ENCODE measurements at places on chromosomes 12 and 14.
A peak's percentile ranks its signal among the peaks of the same experiment; 100 is the strongest.

DNA sequence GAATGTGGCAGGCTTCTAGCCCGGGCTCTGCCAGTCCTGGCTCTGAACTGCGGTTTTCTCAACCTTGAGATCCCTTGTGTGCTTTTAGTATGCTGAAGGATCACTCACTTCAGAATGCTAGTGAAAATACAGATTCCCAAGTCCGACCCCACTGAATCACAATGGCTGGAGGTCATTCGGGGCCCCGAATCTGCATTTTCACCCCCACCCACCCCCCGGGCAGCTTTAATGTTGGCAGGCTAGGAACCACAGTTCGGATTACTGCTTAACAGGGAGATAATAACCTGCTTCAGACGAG, 573 bp upstream of the SUSD6 start:
- DNase-seq = no peak

GRCh38 chr14:20626274-20626673, 15.2 kb downstream of the OR6S1 start:
- no peak for DNase-seq

DNA sequence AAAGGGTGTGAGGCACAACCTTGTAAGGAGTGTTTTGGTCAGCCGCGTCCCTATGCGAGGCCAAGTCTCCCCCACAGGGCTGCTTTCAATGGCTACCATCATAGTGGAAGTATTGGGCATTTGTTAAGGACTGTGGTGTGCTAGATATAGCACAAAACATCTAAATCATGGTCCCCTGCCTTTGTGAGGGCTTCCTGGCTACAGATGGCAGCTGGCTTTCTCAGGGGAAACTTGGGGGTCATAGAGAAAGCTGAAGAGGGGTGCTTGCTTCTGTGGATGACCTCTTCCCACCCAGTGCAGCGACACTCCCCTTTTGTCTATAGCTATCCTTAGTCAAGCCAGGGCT, 315.8 kb downstream of the ZFP36L1 start:
- no peak for DNase-seq

DNA sequence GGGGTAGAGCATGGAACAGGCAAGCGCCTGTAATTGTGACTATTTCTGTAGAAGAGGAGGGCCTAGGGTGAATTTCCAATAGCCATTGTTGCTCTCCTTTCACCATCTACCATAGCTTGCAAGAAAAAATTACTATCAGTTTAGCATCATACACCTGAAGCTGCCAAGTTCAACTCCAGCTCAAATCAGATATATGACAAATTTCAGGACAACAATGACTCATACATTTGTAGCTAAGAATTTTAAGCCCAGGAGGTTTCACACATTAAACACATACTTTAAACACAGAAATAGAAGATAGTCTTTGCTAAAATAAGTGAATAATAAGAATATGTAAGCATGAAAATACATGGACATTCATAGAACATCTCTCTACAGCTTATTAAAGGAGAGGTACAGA, 17.6 kb upstream of the G2E3 start:
- no peak for DNase-seq

DNA sequence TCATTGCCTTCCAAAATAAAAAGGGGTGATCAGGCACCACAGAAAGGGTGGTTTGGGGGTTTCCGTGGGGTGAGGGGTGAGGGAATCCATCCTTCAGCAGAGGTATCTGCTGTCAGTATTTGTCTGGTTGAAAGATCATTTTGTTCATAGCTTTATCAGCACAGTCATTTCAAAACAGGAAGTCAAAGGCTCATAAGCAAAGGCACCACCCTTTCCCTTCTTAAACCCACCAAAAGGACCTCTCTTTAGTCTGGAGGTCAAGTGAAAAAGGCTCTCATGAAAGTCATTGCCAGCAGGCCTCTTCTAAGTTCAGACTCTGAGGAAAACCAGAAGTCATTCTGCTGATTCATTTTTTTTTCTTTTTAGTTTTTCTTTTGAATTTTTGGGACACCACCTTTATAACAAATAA, 6.2 kb downstream of the CHST11 start:
- DNase-seq = no peak

DNA sequence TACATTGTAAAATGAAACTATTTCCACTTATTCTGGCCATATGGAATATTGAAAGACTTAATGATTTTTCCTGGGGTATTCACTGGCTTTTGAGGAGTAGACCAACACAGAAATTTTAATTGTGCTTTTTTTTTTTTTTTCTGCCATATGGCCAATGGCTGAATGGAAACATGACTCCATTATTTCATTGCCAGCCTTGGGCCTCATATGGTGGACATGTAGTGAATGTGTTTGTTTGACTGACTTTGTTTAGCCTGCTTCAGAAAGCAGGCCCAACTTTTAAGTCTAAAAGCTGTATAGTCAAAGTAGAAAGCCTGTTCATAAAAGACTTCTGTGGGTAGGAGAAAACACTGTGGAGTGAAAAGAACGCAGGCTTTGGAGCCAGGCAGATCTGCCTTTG, 2.4 kb downstream of the GNG2 start:
- no peak for DNase-seq

DNA sequence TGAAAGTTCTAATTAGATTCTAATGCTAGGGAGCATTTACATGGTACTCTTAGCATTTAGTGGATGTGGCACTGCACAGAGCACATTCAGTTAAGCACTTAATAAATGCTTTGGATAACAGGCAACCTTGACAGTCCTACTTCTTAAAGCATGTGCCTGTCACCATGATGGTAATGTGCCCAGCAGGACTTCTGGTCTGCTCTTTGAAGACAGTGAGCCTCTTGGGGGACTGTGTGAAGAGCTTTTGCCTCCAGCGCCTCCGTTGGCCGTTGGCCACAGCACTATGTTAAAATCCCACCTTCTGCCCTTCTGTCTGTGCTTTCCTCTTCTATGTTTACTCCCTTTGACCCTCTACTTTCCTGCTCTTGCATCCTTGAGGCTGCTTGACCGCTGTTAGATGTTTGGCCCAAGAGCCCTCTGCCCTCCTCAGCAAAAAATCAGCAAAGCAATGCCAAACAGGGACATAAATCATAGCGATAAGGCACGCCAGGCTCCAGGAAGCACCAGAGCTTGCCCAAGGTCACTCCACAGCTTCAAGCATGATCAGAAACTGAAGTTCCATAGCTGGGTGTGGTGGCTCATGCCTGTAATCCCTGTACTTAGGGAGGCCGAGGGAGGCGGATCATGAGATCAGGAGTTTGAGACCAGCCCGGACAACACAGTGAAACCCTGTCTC, 8.3 kb downstream of the CDKL1 start:
- DNase-seq = no peak

DNA sequence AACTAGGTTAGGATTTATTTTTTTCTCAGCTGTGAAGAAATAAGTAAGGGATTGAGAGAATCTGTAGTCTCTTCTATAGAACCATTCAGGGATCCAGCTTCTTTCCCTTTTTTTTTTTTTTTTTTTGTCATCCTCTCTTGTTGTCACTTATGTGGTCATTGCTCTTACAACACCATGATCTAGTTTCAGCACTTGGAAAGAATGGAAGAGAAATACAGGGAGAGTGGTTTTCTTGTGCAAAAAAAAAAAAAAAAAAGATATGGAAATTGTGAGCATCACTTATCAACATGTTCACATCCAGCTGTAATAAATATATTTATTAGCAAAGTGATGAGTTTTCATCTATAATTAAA, 599.3 kb downstream of the SLC6A15 start:
- DNase-seq = no peak

- DNase-seq = no peak
These were observed 20.6 kb downstream of the LRTM2 start for GRCh38 chr12:1840981-1841425.

DNA sequence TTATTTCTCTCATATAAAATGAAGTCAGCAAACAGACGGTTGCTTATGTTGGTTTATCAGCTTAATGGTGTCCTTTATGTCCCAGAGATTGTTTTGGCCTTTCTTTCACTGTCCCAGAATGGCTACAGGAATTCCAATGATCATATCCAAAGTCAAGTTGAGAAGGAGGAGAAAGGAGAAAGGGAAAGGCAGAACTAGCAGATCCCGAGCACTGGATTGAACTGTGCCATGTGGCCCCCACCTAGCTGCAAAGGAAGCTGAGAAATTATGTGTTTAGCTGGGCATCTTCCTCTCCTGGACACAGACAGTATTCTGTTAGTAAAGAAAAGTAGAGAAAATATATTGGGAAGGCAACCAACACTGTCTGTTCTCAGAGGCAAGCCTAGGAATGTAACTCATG, 90.7 kb upstream of the ANO4 start:
- no peak for DNase-seq

DNA sequence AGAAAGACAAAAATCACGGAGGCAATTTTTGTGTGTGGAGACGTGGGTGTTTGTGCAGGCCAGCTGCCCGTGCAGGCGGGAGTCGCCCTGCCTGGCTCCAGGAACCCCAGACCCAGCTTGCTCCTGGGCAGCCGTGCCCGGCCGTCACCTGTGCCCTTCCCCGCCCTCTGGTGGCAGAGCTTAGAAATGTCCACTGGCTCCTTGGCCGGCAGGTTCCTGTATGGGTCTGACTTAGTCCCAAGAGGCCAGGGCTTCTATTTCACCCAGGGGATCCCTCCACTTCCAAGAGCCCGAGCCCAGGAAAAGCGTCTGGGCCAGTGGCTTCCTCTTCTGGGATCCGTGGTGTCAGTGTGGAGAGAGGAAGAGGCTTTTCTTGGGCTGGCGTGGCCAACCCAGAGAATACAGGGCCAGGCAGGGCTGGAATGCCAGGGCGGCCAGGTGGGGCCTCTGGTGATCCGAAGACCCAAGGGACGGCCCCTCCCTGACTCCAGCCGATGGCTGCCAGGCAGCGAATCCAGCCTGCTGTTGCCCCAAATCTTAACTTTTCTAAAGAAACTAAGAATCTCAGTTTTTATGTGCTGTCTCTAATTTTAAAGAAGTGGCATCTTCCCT, 120.9 kb downstream of the TMEM132C start:
- DNase-seq = no peak

- no peak for DNase-seq
These were observed 27.2 kb upstream of the RESF1 start for GRCh38 chr12:31931796-31932715.

GRCh38 chr14:53215101-53215500, 62.0 kb upstream of the DDHD1 start:
- no peak for DNase-seq

GRCh38 chr12:96294831-96295230, 100.7 kb downstream of the ELK3 start:
- no peak for DNase-seq

DNA sequence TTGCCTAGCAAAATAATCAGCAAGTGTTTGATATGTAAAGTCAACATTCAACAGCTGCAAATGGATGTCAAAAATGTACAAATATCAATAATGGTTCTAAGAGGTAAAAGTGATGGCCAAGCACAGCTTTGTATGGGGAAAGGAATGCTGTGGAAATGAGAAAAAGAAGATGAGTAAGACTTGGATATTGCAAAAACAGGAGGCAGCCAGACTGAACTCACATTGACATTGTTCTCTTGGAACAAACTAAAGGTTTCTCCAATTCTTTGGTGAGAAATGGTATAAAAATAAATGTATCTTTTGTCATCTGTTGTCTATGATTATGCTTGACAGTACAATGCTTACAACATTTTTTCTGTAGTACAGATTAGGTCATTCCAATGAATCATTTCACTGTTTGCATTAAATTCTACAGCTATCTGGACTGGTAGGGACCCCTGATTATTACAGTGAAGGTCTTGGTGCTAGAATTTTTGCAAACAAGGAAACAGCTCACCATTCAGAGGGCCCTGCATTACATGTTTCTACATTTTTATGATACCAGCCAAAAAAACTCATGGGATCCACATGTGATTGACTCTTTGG, 465.7 kb downstream of the NOVA1 start:
- DNase-seq = no peak

GRCh38 chr12:63423839-63424238, 244.5 kb downstream of the DPY19L2 start:
- DNase-seq = no peak

DNA sequence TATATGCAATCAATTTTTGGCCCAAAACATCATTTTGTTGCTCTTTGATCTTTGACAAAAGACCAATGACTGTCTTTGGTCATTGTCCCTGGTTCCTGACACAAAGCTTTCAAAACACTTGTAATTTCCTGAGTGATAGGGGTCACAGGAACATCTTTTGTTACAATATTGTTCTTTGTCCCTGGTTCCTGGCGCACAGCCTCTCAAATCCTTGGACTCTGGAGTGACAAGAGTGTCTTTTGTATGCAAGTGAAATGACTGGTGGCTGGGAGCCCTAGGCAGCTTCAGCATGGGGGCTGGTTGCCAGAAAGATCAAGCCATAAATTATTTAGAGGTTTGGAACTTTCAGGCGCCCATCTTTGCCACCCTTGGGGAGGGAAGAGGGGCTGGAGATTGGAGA, 53.9 kb downstream of the DNAH10 start:
- DNase-seq = no peak

- DNase-seq = peak; percentile 84
These were observed 135.1 kb downstream of the TMEM30B start for GRCh38 chr14:61145903-61146481.

DNA sequence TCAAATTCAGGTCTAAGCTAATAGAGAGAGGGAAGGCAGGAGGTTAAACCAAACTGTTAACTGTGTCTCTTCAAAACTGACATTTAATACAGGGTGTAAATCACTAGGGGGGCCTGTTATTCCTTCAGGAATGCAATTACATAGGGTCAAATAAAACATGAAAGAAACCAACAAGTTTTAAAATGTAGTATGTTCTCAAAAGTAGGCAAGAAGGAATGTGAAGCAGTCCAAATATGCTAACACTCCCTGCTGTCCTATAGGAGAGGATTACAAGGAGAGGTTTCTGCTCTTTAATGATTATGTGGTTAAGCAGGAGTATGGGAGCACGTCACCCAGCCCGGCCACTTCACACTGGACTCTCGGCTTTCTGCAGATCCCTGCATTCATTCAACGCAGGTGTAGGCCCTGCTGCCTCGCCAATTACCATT, 42.5 kb upstream of the BMP4 start:
- DNase-seq = no peak

DNA sequence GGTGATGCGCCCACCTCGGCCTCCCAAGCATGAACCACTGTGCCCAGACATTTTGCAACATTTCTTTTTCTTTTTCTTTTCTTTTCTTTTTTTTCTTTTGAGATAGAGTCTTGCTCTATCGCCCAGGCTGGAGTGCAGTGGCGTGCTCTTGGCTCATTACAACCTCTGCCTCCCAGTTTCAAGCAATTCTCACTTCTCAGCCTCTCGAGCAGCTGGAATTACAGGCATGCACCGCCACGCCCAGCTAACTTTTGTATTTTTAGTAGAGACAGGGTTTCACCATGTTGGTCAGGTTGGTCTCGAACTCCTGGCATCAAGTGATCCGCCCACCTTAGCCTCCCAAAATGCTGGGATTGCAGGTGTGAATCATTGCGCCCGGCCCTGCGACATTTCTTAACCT, 7.6 kb upstream of the CDC42BPB start:
- no peak for DNase-seq

DNA sequence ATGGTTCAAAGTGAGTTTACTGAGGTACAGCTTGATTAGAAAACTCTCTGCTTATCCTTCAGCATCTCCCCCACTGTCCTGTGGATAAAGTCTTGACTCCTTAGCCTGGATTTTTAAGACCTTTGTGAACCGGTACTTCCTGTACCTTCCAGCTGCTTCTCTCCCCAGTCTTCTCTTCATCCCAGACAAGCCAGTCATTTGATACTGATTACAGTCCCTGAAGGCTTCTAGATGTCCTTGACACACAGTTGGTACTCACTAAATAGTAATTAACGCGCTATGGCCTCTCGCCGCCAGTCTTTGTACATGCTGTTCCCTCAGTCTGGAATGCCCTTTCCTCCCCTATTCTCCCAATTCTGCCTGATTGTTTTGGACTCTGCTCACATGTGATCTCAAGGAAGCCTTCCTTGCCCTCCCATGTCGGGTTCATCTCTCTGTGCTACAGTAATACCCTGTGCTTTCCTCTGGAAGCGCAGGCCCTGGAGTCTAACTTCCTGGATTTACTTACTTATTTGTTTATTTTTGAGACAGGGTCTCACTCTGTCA, 50.6 kb upstream of the PTGR2 start:
- DNase-seq = no peak
